NCI-H748 treated with DMSO at 0.1 percent for 48 hours (cell line): ENCODE measurements at places on chromosomes 2 and 18.

DNA sequence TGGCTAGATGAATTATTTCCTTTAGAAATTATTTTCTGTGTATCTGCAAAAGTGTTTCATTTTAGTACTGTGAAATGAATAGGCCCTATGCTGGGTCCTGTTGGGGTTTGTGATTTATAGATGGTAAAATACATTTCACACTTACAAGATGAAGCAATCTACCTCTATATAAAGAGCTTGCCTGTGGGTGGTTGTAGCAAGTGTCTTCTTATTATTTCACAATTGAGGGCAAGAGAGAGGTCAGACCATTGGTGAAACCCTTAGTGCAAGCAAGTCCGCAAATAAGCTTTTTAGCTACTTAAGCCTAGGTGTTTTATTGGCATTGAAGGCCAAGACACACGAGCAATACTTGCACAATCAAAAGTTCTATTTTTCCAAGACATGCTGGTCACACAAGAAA is 153.1 kb downstream of the FMNL2 start:
- DNase-seq: no peak

DNA sequence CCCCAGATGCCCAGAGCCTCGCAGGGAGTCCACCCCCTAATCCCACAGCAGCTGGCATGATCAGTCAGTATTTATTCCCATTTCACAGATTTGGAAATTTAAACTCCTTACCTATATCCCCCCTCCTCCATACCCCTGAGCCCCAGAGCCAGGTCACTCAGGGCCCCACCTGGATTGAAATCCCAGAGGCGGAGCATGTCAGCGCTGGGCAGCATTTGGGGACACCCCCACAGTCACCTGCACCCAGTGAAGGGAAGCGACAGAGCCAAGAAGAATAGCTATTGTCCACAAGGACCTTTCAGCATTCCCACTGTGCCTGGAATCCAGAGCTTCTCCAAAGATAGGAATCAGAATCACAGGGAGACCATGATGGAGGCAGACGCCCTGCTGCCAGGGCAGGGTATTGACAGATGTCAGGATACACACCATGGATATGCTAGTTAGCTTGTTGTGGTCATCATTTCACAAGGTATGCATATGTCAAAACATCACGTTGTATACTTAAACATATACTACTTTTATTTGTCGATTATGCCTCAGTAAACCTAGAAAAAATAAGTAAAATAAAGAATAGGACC is 968 bp upstream of the ASTL start:
- DNase-seq: no peak

GRCh38 chr2:178391701-178392100 is 59.3 kb downstream of the PRKRA start:
- DNase-seq: no peak

DNA sequence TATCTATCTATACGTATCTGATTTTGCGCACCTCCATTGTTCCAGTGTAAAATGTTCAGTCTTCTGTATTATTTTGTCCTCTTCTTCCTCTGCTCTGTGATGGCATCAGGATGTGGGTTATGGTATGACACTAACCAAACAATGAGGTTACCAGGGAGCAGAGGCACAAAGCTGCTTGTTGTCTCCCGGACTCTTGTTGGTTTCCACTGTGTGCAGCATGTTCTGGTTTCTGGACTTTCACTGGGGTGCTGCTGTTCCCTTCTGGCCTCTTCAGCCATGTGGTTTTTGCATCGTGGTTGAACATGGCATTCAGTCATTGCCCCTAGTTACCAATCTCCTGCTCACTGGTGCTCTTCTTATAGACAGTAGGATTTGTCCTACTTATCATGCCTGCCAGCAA is 665.9 kb downstream of the CBLN2 start:
- no peak for DNase-seq

GRCh38 chr2:26528836-26529235 is 50.9 kb upstream of the OTOF start:
- no peak for DNase-seq

DNA sequence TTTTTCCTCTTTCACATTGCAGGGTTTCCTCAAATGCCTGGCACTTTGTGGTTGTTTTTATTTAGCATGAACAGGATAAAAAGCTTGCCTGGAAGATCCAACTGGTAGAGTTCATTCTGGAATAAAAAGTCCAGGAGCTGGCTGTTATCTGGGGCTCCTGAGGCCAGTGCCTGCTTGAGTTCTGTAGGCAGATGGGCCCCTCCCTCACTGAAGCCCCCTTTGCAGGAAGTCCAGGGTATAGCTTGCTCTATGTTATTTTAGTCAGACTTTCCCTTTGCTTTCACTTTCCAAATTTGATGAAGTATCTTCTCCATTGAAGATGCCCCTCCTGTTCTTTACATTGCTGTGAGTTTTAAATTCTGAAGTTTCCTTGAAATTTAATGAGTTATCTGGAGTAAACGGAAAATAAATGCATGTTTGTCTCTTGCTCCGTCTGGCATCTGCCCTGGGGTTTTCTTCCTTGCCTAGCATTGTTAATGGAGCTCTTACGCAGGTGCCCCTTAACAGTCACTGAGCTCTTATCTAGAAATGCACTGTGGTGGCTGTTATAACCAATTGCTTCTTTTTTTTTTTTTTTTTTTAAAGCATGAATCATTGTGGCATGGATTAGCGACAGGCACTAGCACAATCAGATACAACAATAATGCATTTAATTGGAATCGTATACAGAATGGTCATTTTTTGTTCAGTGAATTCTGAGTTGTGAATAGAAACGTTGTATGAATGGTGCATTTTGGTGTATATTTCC is 27.0 kb upstream of the LPIN1 start:
- no peak for DNase-seq

- no peak for DNase-seq
Observed at GRCh38 chr2:190443778-190444481, 35.8 kb downstream of the MFSD6 start.

GRCh38 chr2:35932276-35932963 is 423.2 kb upstream of the CRIM1 start:
- DNase-seq: no peak

DNA sequence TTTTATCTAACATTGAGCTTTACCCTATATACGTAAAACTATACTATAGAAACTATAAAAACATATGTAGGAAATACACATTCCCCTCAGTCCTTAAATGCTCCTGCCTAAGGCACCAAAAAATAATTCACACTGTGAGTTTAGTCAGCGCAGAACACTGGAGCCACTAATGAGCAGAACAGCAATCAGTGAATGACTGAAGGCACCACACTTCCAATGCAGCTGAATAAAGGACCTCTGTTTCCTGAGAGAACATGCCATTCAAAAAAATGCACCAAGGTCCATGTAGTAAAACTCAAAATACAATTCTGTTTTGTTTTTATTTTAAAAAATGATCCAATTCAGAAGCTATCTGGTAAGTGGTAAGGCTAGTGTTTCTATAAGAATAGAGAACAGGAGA is 1280.6 kb upstream of the NRXN1 start:
- DNase-seq: no peak
